Vagina (tissue), 2 donors: ENCODE measurements at places on chromosomes 3 and 15.

GRCh38 chr3:154779571-154779970 is 300.5 kb upstream of the MME start:
- DNase-seq = no peak

- DNase-seq = no peak
These were observed 35.7 kb downstream of the NGRN start for GRCh38 chr15:90300988-90301706.

- DNase-seq = no peak
These were observed 4.6 kb downstream of the OR5H15 start for GRCh38 chr3:98171071-98171470.

DNA sequence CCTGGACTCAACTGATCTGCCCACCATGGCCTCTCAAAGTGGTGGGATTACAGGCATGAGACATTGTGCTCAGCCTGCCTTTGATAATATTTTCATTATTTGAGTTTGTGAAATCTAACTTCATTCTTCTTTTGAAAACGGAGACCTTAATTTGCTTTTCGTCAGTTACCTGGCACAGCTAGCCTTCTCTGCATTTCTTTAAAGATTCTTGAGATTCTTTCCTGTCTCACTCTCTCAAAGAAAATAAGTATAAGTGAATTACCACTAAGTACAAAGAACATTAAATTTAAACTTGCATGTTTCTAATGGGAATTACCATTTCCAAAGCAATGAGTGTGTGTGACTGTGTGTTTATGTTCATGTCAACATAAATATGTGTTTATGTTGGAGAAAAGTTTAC is 187.9 kb downstream of the NFKBIZ start:
- no peak for DNase-seq

- no peak for DNase-seq
These were observed 1082.1 kb downstream of the ZPLD1 start for GRCh38 chr3:103516950-103517349.

GRCh38 chr15:95559875-95560394 is 770.6 kb upstream of the NR2F2 start:
- no peak for DNase-seq

DNA sequence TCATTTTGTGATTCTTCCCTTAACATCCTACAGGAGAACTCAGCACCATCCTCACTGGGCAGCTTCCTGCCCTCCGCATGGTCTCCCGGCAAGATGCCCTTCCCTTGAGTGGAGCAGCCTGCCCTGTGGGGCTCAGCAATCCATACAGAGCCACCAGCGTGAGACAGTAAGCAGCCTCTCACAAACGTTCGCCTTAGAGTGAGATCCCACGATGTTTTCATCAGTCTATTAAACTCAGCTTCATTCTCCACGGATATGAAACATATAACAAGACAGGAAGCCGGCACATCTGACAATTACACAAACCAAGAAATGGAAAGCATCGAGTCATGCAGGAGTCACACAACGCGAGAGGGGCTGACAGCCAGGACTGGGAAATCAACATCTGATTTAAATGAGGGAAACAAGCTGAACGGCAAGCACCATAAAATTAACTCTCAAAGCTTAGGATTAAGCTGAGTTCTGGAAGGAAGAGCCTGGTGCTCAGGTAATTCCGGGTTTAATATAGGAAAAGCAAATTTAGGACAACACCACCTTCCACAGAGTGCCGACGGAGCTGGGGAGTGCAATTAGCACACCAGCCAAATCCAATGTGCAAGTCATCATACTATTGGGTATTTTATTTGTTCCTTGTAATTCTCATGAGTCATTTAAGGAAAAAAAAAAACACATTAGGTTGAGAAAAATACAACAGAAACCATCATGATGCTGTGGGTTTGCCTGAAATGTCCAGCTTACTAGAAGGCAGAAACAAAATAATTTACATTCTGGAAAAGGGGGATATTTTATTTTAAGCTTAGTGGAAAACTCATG is 272.0 kb downstream of the OCA2 start:
- peak; percentile 64 for DNase-seq

GRCh38 chr3:38164643-38164951 is 740 bp upstream of the OXSR1 start:
- DNase-seq = no peak

GRCh38 chr15:100592898-100593297 is 9.1 kb downstream of the LINS1 start:
- DNase-seq = no peak

DNA sequence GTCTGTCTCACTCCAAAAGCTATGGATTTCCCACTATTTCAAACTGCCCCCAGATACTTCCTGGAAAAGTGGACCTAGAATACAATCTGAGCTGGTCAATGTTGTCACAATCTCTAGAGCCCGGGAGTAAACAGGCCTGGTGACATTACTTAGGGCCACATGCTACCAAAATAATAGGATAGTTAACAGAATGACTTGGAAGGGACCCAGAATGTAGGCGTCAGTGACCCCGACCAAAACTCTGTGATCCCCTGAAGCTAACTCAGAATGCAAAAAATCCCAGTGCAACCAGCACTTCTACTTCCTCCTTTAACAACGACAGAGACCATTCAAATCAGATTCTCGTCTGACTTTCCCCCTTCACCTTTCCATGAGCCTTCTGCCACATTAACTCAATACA is 51.5 kb upstream of the CDV3 start:
- no peak for DNase-seq

- DNase-seq = no peak
These were observed 207.5 kb downstream of the PDCD6IP start for GRCh38 chr3:34005886-34006285.

- no peak for DNase-seq
These were observed 19.1 kb upstream of the LSAMP start for GRCh38 chr3:116464276-116464798.

- no peak for DNase-seq
These were observed 49.5 kb downstream of the HEG1 start for GRCh38 chr3:125006291-125006731.

DNA sequence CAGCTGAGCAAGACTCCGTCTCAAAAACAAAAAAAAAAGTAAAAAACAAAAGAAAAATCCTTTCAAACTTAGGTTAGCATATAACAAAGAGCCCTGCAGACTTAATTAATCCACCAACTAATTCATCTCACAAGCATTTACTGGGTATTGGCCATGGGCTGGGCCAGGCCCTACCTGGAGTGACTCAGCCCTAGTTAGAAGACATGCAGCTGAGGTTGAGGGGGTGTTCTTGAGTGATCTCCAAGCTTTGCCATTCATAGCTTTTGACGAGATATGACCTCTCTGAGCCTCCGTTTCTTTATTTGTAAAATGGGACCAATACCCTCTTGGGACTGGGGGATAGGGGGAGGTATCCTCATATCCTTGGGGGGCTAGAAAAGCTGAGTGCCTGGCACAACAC is 7.8 kb downstream of the FBXL22 start:
- DNase-seq = no peak

DNA sequence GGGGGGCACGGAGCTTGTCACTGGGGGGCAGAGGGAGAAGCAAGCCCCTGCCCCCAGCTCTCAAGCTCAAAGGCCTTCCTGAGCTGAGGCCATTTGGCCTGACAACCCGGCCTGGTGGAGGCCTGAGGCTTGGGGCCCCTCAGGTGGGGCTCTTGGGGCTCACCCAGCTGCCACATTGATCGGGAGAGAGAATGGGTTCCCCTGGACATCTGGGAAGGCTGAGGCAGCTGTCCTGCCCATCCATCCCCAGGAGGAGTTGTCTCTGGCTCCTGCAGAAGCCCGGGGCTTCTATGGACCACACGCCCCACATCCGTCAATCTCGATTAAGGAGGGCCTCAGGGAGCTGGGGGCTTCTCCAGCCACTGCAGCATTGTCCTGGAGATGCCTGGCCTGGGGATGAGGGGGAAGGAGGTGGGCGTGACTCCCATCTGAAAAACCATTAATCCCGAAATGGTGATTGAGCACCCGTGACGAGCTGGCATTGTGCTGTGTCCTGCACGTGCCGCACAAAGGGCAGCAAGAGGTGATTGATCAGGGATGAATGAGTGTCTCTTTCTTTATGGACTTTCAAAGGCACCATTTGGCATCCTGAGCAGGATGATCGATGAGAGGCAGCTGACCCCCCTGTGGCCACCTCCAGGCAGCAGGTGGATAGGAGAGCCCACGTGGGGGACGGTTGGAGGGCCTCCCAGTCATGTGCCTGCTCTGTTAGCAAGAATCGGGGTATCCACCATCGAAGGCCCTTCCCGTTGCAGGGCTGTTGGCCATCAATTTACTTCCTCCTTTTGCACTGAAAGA is 17.2 kb upstream of the CRABP1 start:
- DNase-seq = no peak

DNA sequence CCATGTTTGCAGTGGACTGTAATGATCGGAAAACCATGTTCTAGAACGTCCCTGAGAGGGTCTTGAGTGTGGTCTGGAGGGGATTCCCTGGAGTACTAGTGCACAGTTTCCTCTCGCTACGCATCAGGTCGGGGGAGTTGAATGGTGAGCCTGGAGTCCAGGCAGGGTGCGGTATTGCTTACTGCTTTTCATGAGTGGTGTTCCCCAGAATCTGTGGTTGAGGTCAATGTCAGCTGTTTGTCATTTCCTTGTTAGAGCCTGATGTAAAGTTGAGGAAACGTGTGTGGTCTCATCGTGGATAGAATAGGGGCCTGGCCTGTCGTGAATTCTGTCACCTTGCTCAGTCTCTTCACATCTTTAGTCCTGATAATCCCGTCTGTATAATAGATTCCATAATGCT is 328.2 kb upstream of the LRRFIP2 start:
- no peak for DNase-seq

DNA sequence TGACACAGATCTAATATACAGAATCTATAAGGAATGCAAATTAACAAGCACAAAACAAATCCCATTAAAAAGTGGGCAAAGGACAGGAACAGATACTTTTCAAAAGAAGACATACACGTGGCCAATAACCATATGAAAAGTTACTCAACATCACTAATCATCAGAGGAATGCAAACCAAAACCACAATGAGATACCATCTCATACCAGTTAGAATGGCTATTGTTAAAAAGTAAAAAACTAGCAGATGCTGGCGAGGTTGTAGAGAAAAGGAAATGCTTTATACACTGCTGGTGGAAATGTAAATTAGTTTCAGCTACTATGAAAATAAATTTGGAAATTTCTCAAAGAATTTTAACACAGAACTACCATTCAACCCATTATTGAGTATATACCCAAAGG is 50.7 kb downstream of the ADAMTS17 start:
- no peak for DNase-seq

DNA sequence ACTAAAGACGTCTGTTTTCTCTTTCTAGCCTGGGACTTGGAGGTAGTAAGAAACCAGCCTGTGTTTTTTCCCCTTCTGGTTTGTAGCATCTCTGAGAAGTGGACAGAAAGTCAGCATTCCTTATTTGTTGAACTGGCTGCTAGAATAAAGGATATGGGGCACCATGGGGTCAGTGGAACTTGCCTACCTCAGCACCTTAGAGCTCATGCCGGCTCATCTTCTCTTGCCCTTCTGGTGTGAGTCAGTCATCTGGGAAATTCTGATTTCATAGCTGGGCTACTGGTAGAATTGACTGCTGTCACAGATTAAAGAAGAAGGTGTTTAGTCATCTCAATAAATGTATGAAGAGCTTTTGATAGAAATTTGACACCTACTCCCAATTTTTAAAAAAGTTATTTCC is 202.7 kb upstream of the TOPAZ1 start:
- DNase-seq = peak; percentile 64

GRCh38 chr3:69787436-69788168 is 48.3 kb downstream of the MITF start:
- DNase-seq = no peak

DNA sequence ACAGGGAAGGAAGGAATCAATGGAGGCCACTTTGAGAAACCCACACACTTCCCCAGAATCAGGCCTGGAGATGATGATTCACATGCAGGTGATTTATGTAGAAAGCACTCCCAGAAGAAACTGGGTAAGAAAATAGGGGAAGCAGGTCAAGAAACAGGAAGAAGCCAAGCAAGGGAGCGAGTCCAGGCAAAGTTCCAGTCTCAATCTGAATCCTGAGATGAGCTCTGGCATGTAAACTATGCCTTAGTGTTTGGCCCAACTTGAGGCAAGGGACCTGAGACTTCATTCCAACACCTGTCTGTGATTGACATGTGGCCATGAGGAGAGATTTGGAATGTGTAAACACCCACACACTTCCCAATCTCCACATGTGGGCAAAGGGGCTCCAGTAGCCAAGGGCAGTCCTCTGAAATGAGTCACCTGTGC is 61.6 kb upstream of the CTNNB1 start:
- no peak for DNase-seq

DNA sequence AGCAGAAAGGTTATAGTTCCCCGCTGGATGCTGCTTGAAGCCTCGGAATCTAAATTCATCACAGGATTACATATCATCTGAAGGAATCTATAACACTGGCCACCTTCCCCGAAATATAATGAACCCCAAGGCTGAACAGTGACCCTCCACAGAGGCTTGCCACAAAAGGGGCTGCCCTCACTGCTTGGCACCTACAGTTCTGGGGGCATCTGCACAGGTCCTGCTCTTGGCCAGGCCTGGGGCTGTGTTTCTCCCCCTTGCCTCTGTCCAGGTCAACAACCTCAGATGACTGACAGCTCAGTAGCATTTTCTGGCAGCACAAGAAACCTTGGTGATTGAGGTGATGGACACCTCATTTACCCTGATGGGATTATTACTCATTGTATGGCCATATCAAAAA is 1.5 kb upstream of the ADAMTS17 start:
- no peak for DNase-seq

- DNase-seq = no peak
These were observed 5.5 kb downstream of the CHSY1 start for GRCh38 chr15:101246391-101246790.

DNA sequence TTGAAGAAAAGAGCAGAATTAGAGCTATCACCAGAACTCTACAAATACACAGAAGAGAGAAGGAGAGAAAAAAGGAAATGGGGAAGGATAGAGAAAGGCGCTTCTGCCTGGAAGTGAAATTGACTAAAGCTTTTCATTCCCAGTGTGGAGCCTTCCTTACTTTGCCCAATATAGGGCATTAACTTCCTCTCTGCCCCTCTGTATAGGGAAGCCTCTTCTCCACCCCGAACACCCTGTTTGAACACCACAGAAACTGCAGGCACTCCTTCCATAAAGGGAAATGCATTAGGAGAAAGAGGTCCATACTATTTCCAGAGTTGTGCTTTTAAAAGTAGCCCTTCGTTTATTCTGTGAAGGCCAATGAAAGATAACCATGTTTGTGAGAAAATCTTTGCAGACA is 248.5 kb downstream of the RAP2B start:
- no peak for DNase-seq

GRCh38 chr3:9500108-9501050 is 53.2 kb downstream of the LHFPL4 start:
- DNase-seq = no peak

DNA sequence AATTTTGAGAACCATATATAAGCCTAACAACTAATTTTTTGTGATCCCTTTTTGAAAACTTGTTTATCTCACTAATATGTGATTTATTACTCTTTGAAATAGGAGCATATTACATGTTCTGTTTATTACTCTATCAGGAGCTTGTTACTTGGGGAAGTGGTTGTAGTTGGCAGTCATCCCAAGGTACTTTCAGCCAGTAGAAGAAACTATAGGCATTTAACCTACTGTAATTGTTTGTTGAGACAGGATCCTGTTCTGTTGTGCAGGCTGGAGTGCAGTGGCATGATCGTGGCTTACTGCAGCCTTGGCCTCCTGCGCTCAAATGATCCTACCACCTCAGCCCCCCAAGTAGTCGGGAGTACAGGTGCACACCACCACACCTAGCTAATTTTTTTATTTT is 195.6 kb downstream of the TCF12 start:
- no peak for DNase-seq

GRCh38 chr3:13011573-13012220 is 61.5 kb downstream of the IQSEC1 start:
- no peak for DNase-seq

- DNase-seq = no peak
These were observed 5.4 kb upstream of the ABHD17C start for GRCh38 chr15:80689716-80690115.

- no peak for DNase-seq
These were observed 41.1 kb upstream of the AP3B2 start for GRCh38 chr15:82750831-82751180.
